ENCODE measurements at places on chromosomes 2 and 18.

DNA sequence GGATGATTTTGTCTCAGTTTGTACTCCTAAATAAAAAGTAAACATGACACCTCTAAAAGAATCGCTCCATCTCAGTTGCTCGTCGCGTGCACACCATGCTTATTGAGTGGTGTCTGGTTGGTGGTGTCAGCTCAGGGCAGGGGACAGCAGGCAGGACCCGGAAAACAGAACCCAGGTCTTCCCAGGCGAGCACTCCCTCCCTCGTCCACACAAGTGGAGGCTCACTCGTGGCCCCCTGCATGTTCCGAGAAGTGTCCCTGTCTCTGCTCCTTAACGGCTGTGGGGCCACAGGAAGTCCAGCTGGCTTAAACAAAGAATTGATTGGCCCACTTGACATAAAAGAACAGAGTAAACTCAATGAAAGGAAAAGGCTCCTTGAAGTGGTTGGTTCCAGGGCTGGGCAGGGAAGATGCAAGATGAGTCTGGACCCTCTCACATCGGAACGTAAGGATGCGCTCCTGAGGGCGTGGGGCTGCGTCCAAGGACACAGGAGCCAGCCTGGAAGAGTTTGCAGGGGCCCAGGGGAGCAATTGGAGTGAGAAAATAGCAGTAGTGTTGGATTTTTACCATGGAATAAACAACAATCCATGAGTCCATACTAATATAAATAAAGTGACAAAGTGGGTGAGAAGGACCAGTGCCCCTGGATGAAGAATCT is 13.1 kb upstream of the CNDP1 start:
- H3K4me1 ChIP-seq: no peaks in the 10 kb centered on the region
- H3K27ac ChIP-seq: no peak overlapping the region
- no peak overlapping the region for H3K4me3 ChIP-seq

- H3K4me3 ChIP-seq: no peak overlapping the region
- H3K27ac ChIP-seq: no peak overlapping the region
- no peaks in the 10 kb centered on the region for H3K36me3 ChIP-seq
- no peak for DNase-seq
Measured at GRCh38 chr2:86646865-86647264, 23.2 kb upstream of the RNF103 start.

DNA sequence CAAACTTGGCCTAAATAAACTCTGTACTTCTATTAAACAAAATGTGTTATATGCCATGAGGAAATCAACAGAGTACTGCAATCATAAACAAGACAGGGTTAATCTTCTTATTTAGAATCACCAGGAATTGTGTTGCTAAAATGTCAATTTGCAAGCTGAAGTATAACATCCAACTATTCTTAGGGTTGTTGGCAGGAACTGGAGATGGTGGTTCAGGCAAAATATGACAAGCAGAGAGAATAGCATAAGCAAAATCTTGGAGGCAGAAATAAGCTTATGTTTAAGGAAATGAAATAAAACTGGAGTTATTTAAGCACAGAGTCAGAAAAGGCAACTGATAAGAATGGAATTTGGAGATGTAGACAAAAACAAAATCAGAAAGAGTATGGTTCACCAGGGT is 463.8 kb upstream of the SLC8A1 start:
- DNase-seq: no peak
- no peaks in the 10 kb centered on the region for H3K4me1 ChIP-seq
- H3K36me3 ChIP-seq: no peaks in the 10 kb centered on the region
- no peaks in the 10 kb centered on the region for H3K27me3 ChIP-seq
- no peak overlapping the region for H3K4me3 ChIP-seq

GRCh38 chr18:7370802-7371201 is 139.9 kb downstream of the LRRC30 start:
- no peak for DNase-seq
- no peak overlapping the region for H3K4me3 ChIP-seq
- no peak overlapping the region for H3K27ac ChIP-seq
- H3K4me1 ChIP-seq: peaks cover 9% of the 10 kb centered on the region
- no peaks in the 10 kb centered on the region for H3K36me3 ChIP-seq

DNA sequence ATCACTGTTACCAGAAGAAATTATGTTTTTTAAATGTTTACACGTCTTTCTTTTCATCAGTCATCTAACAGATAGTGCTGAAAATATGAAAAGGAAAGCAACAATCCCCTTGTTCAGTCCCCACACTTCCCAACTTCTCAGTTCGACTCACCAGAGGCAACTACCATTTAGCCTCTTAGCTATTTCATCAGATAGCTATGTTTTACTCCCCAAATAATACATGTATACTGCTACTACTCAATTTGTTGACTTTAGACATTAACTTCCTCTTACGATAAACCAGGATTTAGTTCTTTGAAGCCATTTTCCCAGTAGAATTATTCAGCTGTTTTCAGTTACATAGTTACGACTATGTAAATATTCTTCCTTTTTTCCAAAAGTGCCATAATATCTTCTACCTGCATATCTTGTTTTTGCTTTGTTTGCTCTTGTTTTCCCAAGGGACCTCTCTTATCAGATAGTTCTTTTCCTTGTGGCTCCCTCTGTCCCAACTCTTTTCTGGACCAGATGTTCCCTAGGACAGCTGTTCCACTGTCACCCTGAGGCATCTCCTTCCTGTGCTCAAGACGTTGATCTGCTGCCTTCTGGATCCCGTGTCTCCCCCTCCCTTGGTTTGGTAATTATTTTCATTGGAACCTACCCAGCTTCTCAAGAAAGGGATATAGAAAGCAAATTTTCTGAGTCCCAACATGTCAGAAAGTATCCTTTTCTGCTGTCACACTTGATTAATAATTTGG is 289.3 kb upstream of the TANK start:
- H3K4me1 ChIP-seq: peaks cover 14% of the 10 kb centered on the region
- no peak overlapping the region for H3K27ac ChIP-seq
- no peak overlapping the region for H3K4me3 ChIP-seq

- H3K4me3 ChIP-seq: no peak overlapping the region
- H3K27ac ChIP-seq: no peak overlapping the region
- no peak for DNase-seq
- H3K4me1 ChIP-seq: no peaks in the 10 kb centered on the region
Measured at GRCh38 chr2:156653675-156654074, 217.5 kb downstream of the GPD2 start.

DNA sequence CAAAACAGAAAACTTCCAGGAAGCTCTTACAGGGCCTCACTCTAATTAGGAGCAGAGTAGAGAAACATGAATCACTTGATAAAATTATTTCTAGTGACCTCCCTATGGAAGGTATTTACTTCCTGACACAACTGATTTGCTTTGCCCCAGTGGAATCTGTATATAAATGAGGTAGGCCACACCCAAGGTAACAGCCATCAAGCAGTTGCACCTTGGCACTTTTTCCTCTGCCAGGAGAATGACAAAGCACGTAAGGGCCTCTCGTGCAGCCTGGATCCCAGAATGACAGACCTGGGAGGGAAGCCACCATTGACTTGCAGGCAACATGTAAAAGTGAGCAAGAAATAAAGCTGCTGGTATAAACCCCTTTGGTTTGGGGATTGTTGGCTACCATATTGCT is 620.0 kb upstream of the SLC39A10 start:
- H3K4me1 ChIP-seq: no peaks in the 10 kb centered on the region
- no peak overlapping the region for H3K27ac ChIP-seq
- no peak overlapping the region for H3K4me3 ChIP-seq
- DNase-seq: no peak

GRCh38 chr18:11655606-11655932 is 33.5 kb upstream of the GNAL start:
- no peaks in the 10 kb centered on the region for H3K27me3 ChIP-seq
- no peak for DNase-seq
- no peaks in the 10 kb centered on the region for H3K4me1 ChIP-seq
- peak overlapping the region; percentile 36 for H3K4me3 ChIP-seq

DNA sequence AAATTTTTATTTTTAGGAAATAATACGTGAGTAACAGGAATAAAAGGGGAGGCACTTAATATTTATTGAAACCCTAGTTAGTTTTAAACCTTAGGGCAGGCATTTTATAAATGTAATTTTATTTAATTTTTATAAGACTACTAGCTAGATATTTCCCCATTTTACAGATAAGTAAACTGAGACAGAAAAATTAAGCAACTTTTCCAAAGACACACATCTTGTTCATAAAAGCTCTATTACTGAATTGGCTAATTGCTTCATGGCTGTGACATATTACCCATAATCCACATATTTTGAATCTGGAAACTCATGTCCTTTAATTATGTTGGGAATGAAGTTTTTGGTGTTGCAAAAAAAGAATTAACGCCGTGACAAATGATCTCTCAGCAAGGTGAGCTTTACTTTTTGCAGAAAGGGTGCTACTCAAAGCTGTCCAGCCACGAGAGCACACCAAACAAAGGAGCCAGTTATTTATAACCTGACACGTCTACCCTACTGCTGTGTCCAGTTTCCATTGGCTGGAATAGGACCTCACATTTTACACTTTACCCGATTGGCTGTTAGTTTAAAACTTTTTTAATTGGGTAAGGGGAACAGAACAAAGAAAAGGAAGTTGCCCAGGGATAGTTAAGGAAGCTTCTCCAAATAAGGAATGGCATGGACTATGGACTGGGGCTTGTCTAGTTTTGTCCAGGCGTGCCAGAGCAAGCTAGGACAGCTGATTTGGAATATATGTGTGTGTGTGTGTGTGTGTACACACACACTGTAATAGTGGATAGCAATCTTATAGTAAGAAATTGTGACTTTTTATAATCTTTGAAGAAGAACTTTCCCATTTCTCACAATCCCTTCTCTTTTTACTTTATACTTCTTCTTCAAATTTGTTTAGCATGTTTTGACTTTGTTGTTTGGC is 54.2 kb downstream of the COMMD1 start:
- no peak for DNase-seq
- H3K27me3 ChIP-seq: no peaks in the 10 kb centered on the region
- no peak overlapping the region for H3K4me3 ChIP-seq
- peaks cover 13% of the 10 kb centered on the region for H3K4me1 ChIP-seq
- no peak overlapping the region for H3K27ac ChIP-seq

GRCh38 chr2:158841850-158842249 is 46.7 kb downstream of the DAPL1 start:
- H3K27ac ChIP-seq: peak overlapping the region; percentile 67
- peaks cover 52% of the 10 kb centered on the region for H3K4me1 ChIP-seq
- no peak overlapping the region for H3K4me3 ChIP-seq
- H3K27me3 ChIP-seq: no peaks in the 10 kb centered on the region

- no peaks in the 10 kb centered on the region for H3K4me1 ChIP-seq
- H3K36me3 ChIP-seq: peaks cover 45% of the 10 kb centered on the region
- H3K4me3 ChIP-seq: peak overlapping the region; percentile 65
Measured at GRCh38 chr2:11784747-11785610, 38.5 kb downstream of the LPIN1 start.
